ENCODE measurements at places on chromosomes 16 and 17.

DNA sequence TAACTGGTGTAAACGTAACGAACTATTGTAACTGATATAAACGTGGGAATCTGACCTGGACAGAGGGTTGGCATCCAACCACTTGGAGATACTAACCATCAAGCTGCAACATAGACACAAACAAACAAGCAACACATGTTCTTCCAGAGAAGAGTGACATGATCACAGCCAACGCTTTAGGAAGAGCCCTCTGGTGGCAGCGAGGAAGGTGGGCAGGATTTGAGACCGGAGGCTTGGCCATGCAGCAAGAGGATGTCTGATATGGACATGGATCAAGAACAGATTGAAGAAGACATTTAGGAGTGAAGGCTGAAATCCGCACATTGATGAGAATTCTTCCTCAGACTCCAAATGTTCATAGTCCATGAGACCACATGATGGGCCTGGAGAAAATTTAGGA lies 40.3 kb upstream of the TNRC6A start:
- DNase-seq, result no peak

- DNase-seq, result no peak
Measured at GRCh38 chr17:40018211-40019121, 3.2 kb downstream of the CSF3 start.

DNA sequence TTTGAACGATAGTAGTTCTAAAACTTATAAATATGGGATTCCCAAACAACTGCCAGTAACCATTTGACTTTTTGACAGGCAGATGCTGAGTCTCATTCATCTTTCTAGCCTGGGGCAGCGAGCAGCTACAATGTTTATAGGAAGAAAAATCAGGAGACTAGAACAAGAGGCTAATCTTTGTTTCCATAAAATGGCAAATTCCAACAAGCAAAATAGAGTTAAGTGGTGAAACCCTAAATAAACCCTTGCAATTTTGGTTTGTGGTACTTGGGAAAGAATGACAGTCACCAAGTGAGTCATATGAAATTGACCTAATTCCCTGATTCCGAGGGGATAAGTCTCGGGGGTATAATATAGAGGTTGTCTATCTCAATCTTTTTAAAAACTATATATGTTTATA lies 27.3 kb upstream of the HS3ST2 start:
- DNase-seq, result no peak

DNA sequence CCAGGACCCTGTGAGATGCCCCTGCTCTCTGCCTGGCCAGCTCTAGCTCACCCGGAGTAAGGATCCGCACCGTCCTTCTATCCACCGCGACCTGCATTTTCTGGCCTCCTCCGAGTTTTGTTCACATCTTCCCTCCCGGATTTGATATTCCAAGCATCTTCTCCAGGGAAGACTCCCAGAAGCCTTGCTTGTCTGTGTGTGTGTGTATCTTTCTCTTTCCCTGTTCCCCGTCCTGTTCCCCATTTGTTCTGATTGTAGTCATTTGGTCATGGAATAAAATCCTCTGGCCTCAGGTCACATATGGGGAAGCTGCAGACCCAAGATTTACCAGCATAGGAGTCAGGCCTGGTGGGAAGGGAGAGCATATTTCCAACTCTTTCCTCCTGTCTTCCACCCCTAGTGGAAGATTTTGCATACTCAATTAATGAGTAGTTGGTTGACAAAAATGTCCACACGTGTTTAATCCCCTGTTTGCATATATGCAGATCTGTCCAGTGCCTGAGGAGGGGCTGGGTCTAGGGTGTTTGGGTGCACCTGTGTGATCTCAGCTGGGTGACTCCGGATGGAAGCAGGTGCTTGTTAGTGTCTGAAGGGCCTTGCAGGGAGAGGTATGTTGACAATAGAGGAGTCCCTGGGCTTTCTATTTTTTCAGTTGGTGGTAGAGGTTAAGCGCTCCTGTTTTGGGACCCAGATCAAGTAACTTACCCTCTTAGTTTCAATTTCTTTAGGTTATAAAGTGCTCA lies 1.9 kb downstream of the PRAC1 start:
- no peak for DNase-seq

DNA sequence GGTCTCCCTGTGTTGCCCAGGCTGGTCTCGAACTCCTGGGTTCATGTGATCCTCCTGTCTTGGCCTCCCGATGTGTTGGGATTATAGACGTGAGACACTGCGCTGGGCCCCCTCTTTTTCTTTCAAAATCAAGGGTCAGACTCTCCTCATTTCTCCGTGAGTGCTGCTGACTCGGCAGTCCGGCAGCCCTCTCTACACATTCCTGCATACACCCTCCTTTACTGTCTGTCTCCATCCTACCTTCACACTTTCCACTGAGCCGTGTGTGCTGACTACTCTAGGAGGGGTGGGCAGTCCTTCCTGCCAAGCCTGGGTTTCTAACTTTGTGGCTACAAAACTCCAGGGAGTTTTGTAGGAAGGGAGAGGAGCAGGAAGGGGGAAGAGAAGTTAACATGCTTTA lies 195.2 kb downstream of the PARN start:
- no peak for DNase-seq

- DNase-seq, result no peak
Measured at GRCh38 chr17:17804007-17804406, 32.8 kb downstream of the SREBF1 start.

GRCh38 chr16:85979605-85980004 lies 80.6 kb downstream of the IRF8 start:
- no peak for DNase-seq

DNA sequence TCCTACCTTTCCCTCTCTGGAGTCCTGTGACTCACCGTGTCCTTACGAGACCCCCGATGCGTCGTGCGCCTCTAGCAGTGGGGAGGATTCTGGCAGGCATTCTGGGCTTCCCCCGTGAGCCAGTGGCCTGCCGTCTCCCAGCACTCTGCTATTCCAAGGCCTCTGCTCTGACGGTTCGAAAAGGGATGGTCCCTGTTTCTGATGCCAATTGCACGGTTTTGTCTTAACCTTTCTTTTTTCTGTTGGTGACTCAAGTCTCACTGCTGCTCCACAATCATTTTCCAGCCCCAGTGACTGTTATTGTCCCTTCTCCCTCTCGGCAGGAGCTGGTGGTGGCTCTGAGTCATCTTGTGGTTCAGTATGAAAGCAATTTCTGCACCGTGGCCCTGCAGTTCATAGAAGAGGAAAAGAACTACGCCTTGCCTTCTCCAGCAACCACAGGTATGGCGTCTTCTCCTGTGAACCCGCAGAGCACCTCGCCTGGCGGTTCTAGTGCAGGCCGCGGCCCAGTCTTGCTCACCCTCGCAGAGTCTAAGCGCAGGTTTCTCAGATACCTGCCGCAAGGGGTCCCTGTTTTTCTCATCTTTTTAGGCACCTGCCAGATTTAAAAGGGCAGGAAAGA lies 100.1 kb upstream of the CHMP6 start:
- peak; percentile 58 for DNase-seq

- no peak for DNase-seq
Measured at GRCh38 chr17:73028299-73028755, 64.2 kb downstream of the SLC39A11 start.

Measured in CD8-positive, alpha-beta memory T cell (primary cell).